Left lung (tissue), 14 donors: ENCODE measurements at places on chromosomes 7 and 10. TPM values are rescaled to one million over a fixed set of nuclear protein-coding genes. Genes with fewer than 3 reads are reported as not detected.

ACTR3C gene
- polyA plus RNA-seq: 4.1 TPM

CTAGE6 gene
- polyA plus RNA-seq: not detected

STOX1 gene
- polyA plus RNA-seq: 5.1 TPM

GIMAP7 gene
- polyA plus RNA-seq: 28.7 TPM

SPDYE11 gene
- polyA plus RNA-seq: 1.00 TPM

PAPOLB gene
- 0.08 TPM for polyA plus RNA-seq

OR2A42 gene
- 3.2 TPM for polyA plus RNA-seq

SCRN1 gene
- 34.0 TPM for polyA plus RNA-seq

GNG11 gene
- polyA plus RNA-seq: 49.2 TPM

TSPAN33 gene
- 5.5 TPM for polyA plus RNA-seq

TFPI2 gene
- polyA plus RNA-seq: 7.2 TPM

BAIAP2L1 gene
- 20.4 TPM for polyA plus RNA-seq

MXI1 gene
- 49.6 TPM for polyA plus RNA-seq

AOAH gene
- polyA plus RNA-seq: 5.0 TPM

HSPB1 gene
- 226 TPM for polyA plus RNA-seq

CALML3 gene
- polyA plus RNA-seq: 0.52 TPM

ANKRD22 gene
- 1.1 TPM for polyA plus RNA-seq

CRYGN gene
- 0.60 TPM for polyA plus RNA-seq

NME8 gene
- not detected for polyA plus RNA-seq

HIPK2 gene
- 28.7 TPM for polyA plus RNA-seq

CUEDC2 gene
- 81.0 TPM for polyA plus RNA-seq

ADAP1 gene
- 8.4 TPM for polyA plus RNA-seq

RSPH10B2 gene
- 4.4 TPM for polyA plus RNA-seq

KCNMA1 gene
- polyA plus RNA-seq: 2.8 TPM

CLCN1 gene
- not detected for polyA plus RNA-seq

LOXL4 gene
- 7.0 TPM for polyA plus RNA-seq

MCM10 gene
- 8.4 TPM for polyA plus RNA-seq

TAS2R39 gene
- not detected for polyA plus RNA-seq

MYL10 gene
- 0.18 TPM for polyA plus RNA-seq

GRID2IP gene
- 1.3 TPM for polyA plus RNA-seq

OR2A7 gene
- 25.2 TPM for polyA plus RNA-seq

SLC18A3 gene
- polyA plus RNA-seq: not detected

WEE2 gene
- polyA plus RNA-seq: 0.64 TPM

EBF3 gene
- polyA plus RNA-seq: 1.6 TPM

BMPER gene
- polyA plus RNA-seq: 39.3 TPM

ASAH2 gene
- 3.3 TPM for polyA plus RNA-seq

MMP21 gene
- polyA plus RNA-seq: 0.87 TPM

BBS9 gene
- polyA plus RNA-seq: 18.9 TPM

HABP2 gene
- 0.80 TPM for polyA plus RNA-seq

EVX1 gene
- not detected for polyA plus RNA-seq
